NCI-H1436 (cell line): ENCODE measurements at places on chromosomes 5 and 9.

DNA sequence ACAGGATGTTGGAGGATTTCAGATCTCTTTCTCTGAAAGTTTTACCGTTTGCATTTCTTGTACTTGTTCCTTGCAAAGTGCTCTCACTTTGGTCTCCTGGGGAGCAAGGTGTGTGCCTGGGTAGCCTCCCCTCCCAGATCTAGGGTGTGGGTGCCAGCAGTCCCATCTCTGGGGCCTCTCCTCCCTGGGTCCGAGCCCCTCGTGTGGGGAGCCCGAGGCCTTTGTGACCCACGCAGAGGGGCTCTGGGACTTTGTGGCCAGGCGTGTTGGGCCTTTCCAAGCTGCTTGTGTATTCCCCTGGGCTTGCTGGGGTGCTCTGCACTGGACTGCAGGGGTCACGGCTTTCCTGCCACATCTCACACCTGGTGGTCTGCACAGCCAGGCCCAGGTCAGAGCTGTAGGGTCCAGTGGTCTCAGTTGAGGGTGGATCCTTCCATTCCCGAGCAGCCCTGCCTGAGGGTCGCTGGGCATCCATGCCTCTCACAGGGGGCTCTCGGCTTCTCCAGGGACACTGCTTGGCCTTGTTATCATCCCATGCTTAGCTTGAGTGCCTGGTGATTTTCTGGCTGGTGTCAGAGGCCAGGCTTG, 96.3 kb downstream of the CACNA1B start:
- DNase-seq: no peak

DNA sequence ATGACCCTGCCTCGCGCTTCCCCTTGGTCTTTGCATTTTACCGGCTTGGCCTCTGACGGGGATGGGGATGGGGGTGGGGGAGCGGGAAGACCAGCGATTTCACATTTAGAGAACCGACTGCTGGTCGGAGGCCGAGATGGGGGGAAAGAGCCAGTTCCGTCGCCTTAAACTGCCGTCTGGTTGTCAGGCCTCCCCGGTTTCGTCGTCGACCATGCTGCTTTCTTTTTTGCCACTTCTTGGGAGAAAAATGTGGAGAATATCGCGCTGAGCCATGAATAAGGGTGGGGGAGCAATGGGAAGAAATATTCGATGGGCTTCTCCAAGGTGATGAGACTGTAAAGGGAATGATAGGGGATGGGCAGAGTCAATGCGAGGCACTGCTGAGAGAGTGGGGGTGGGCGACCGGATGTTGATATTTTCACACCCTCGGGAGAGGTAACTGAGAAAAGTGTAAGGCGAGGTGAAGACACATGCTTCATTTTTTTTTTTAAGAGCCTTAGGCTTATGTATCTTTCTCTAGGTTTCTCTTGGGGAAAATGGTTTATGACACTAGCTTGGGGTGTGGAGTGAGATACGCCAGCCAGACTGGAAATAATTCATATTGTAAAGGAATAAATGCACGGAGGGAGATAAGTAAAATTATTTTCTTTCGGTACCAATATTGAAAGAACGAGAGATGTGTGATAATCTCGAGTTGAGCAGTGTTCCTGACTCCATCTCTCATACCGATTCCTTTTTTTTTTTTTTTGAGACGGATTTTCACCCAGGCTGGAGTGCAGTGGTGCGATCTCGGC, 1.1 kb downstream of the KIF2A start:
- DNase-seq: no peak

- no peak for DNase-seq
Observed at GRCh38 chr5:14041528-14042192, 97.2 kb upstream of the DNAH5 start.

- DNase-seq: no peak
Observed at GRCh38 chr9:113886466-113886865, 10.4 kb downstream of the ZNF618 start.

GRCh38 chr5:112772124-112772523, 34.4 kb downstream of the APC start:
- DNase-seq: no peak
